ENCODE measurements at places on chromosomes 1 and 21. TPM values are rescaled to one million over a fixed set of nuclear protein-coding genes. Genes with fewer than 3 reads are reported as not detected.

DNA sequence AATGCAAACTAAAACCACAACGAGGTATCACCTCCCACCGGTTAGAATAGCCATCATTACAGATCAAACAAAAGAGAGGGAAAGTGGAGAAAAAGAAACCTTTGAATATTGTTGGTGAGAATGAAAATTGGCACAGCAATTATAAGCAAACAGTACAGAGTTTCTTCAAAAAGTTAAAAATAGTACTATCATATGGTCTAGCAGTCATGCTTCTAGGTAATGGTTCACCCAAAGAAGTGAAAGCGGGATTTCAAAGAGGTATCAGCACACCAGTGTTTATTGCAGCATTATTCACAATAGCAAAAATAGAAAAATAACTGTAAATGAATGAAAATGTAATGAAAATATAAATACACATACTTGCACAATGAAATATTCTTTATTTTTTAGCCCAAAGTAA, 8.2 kb downstream of the OR2T10 start:
- DNase-seq: no peak

DNA sequence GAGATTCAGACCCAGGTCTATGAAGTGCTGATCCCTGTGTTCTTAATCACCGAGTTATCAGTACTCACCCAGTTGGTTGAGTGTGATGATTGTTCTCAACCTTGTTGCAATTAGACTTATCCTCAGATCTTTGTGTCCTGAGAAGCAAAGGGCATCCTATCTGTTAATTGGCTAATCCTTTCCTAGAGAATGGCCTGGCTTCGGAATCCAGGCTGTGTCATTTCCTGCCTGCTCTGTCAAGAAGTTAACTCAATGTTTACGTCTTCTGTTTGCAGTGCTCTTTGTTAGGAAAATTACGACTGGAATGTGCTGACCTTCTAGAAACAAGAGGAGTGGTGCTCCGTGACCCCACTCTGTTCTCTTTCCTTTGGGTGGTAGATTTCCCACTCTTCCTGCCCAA, 14.7 kb downstream of the GAS5 start:
- DNase-seq: peak; percentile 67

- DNase-seq: no peak
Measured at GRCh38 chr1:198238121-198238520, 81.3 kb downstream of the NEK7 start.

DNA sequence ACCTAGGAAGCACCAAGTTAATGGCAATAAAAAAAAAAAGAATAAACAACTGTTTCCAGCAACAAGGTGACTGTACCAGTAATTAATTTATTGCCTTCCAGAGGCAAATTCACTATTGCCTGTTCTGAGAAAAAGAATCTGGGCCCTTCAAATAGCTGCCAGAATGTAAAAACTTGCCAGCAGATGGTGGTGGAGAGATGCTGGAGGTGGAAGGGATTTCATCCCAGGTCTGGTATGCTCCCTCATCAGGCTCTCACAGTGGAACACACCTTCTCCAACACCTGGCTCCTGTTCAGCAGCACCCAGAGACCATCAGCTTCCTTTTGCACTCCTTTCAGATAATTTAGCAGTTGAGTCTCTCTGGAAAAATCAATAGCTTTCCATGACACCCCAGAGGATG, 792.9 kb upstream of the ADAMTS5 start:
- DNase-seq: no peak

- DNase-seq: no peak
Measured at GRCh38 chr21:19130379-19131028, 726.9 kb upstream of the TMPRSS15 start.

GRCh38 chr1:28111157-28111556, 22.7 kb upstream of the EYA3 start:
- DNase-seq: no peak

GRCh38 chr1:205438213-205439158, 16.6 kb upstream of the LEMD1 start:
- peak; percentile 53 for DNase-seq

- DNase-seq: no peak
Measured at GRCh38 chr1:61013946-61014667, 68.3 kb upstream of the NFIA start.

GRCh38 chr1:167455786-167456446, 62.4 kb downstream of the CD247 start:
- no peak for DNase-seq

Gene ARHGAP30
- total RNA-seq: not detected

Gene FAM163A
- not detected for total RNA-seq

Gene RGS13
- not detected for total RNA-seq

Gene COL6A2
- 408 TPM for total RNA-seq
